ENCODE measurements at places on chromosomes 5 and 9. TPM values are rescaled to one million over a fixed set of nuclear protein-coding genes. Genes with fewer than 3 reads are reported as not detected.

Gene FAM219A
- 14.3 TPM for total RNA-seq

Gene PCDHGC5
- not detected for total RNA-seq

Gene ZNF354C
- 3.8 TPM for total RNA-seq

Gene XPA
- 23.2 TPM for total RNA-seq

Gene GAPVD1
- total RNA-seq = 65.0 TPM

Gene IFNB1
- not detected for total RNA-seq

Gene PRR7
- 30.4 TPM for total RNA-seq

GRCh38 chr9:121282277-121283079 is 14.5 kb downstream of the GSN start:
- no peaks in the 10 kb centered on the region for H3K4me1 ChIP-seq
- no peaks in the 10 kb centered on the region for H3K27me3 ChIP-seq
- H3K27ac ChIP-seq = no peak overlapping the region
- no peaks in the 10 kb centered on the region for H3K36me3 ChIP-seq

DNA sequence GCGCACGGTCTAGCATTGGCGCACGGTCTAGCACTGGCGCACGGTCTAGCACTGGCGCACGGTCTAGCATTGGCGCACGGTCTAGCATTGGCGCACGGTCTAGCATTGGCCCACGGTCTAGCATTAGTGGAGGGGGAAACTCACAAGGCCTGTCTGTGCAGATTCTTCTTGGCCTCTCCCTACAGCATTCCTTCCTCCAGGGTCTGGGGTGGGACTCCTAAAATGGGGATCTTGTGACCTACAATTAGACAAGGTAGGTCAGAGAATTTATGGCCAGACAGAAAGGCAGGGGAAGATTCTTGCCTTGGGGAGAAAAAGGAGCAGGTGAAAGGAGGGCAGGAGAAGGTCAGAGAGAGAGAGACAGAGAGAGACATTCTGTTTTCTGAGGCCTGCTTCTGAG is 5.4 kb upstream of the GBGT1 start:
- DNase-seq = no peak
- no peaks in the 10 kb centered on the region for H3K27me3 ChIP-seq
- no peaks in the 10 kb centered on the region for H3K4me1 ChIP-seq

DNA sequence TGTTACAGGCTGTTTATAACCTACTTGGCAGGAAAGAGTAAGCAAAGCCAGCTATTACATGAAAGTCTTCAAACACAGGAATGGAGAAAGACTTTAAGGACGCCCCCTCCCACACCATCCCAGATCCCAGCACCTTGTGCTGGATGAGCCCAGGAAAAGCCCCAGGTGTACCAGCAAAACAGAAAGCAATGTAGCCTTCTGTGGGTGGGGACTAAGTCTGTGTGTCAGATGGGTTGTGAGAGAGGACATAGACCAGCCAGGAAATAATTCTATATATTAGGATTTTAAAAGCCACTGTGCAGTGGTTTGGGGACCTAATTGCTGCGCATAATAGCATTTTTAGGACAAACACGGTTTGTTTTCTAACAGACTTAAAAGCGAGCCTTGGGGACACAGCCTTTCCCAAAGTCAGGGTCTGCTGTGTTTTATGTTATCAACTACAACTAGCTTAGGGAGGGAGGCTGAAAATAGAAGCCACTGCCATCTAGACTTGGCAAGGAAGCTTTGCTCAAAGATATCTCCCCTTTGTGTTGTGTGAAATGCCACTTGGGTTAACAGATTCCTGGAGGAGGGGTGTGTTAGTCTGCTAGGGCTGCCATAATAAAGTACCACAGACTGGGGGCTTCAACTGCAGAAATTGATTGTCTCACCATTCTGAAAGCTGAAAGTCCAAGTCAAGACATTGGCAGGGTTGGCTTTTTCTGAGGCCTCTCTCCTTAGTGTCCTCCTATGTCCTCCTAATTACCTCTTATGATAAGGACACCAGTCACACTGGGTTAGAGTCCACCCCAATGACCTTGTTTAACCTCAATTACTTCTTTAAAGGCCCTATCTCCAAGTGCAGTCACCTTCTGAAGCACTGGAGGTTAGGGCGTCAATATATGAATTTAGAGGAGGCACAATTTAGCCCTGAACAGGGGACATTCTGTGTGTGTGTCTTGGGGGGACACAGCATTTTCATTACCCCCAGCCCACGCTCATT is 17.2 kb upstream of the UBE2QL1 start:
- H3K27ac ChIP-seq = no peak overlapping the region
- no peaks in the 10 kb centered on the region for H3K27me3 ChIP-seq
- H3K4me1 ChIP-seq = no peaks in the 10 kb centered on the region

DNA sequence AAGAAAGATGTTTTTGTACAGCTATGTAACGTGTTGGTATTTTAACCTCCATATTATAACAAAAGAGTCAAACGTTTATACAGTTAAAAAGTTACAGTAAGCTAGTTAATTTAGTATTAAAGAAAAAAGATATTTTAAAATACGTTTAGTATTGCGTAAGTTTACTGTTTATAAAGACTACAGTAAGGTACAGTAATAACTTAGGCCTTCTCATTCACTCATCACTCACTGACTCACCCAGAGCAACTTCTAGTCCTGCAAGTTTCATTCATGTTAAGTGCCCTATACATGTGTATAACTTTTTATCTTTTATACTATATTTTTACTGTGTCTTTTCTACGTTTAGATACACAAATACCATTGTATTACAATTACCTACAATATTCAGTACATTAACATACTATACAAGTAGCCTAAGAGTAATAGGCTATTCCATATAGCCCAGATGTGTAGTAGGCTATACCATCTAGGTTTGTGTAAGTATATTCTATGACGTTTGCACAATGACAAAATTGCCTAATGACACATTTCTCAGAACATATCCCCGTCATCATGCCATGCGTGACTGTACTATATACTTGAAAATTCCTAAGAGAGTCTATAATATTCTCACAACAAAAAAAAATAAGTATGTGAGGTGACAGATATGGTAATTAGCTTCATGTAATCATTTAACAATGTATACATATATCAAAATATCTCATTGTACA is 33.8 kb downstream of the ERP44 start:
- no peak for DNase-seq
- no peaks in the 10 kb centered on the region for H3K36me3 ChIP-seq
- H3K27ac ChIP-seq = no peak overlapping the region
- H3K4me3 ChIP-seq = no peak overlapping the region

DNA sequence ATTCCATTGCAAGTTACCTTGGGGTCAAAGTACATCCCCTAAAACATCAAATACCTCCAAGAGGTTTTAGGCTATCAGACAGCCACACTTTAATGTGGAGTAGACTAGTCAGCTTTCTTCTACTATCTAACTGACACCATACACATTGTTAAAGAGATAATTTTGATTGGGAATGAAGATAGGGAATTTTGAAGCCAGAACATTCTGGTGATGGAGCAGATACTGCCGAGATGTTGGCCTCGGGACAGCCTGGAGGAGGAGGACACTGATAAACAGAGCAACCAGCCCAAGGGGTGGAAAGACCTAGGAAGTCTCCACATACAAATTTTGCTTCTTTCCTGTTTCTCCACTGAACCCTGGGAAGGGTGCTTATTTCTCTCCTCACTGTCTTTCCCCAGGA is 14.9 kb downstream of the TJP2 start:
- no peaks in the 10 kb centered on the region for H3K36me3 ChIP-seq
- H3K27me3 ChIP-seq = no peaks in the 10 kb centered on the region
- H3K4me3 ChIP-seq = no peak overlapping the region
- no peak for DNase-seq
- H3K27ac ChIP-seq = no peak overlapping the region

DNA sequence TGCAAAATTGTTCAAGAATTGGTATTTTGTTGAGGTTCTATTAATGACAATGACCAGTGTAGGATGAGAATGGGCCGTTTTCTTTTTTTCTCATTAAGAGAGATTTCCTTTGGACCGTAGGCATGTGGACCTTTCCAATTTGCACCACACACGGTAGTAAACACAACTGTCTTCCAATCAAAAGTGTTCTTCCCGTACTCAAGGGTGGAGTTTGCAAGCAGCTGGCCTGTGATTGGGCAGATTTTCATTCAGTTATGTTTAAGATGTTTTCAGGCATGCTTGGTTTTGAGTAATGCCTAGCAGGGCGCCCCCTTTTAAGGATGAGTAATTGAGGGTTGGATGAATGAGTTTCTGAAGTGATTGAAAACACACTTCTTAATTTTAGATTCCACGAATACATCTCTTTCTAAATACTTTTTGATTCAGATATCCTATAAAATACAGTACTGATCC is 2.5 kb downstream of the KDM3B start:
- no peak for DNase-seq
- H3K4me1 ChIP-seq = peaks cover 18% of the 10 kb centered on the region
- H3K27me3 ChIP-seq = no peaks in the 10 kb centered on the region
- H3K27ac ChIP-seq = peak overlapping the region; percentile 91
- no peaks in the 10 kb centered on the region for H3K36me3 ChIP-seq

DNA sequence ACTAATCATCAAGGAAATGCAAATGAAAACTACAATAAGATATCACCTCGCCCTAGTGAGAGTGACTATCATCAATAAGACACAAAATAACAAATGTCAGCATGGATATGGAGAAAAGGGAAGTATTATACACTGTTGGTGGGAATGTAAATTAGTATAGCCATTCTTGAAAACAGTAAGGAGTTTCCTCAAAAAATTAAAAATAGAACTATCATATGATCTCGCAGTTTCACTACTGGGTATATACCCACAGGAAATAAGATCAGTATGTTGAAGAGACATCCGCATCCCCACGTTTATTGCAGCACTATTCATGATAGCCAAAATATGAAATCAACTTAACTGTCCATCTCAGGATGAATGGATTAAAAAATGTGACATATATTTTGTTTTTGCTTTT is 31.6 kb upstream of the STK32A start:
- H3K4me3 ChIP-seq = no peak overlapping the region
- H3K36me3 ChIP-seq = no peaks in the 10 kb centered on the region
- H3K4me1 ChIP-seq = no peaks in the 10 kb centered on the region
- H3K27me3 ChIP-seq = no peaks in the 10 kb centered on the region
- no peak for DNase-seq

- no peak for DNase-seq
- H3K4me1 ChIP-seq = no peaks in the 10 kb centered on the region
- H3K4me3 ChIP-seq = no peak overlapping the region
- no peaks in the 10 kb centered on the region for H3K36me3 ChIP-seq
- no peaks in the 10 kb centered on the region for H3K27me3 ChIP-seq
Observed at GRCh38 chr5:7751874-7752273, 99.1 kb downstream of the CFAP90 start.

DNA sequence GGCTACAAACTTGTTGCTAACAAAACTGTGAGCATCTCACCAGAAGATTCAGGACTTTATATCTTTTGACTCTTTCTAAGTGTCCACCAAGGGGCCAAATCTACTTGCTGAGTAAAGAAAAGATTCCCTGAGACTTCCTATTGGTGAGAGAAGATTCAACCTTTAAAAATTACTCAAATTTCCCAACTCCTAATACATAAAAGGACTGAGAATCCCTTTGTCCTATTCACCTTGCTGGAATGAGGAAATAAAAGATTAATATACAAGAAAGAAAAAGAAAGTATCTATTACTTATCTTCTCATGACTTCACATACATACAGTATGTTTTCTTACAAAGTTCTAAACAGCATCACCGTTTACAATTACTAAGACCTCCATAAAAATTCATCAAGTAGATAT is 47.9 kb upstream of the MYOT start:
- no peaks in the 10 kb centered on the region for H3K36me3 ChIP-seq
- no peaks in the 10 kb centered on the region for H3K27me3 ChIP-seq
- no peak overlapping the region for H3K4me3 ChIP-seq
- H3K27ac ChIP-seq = no peak overlapping the region
- no peaks in the 10 kb centered on the region for H3K4me1 ChIP-seq

- H3K27me3 ChIP-seq = no peaks in the 10 kb centered on the region
- DNase-seq = no peak
- H3K27ac ChIP-seq = no peak overlapping the region
- H3K4me3 ChIP-seq = no peak overlapping the region
- H3K36me3 ChIP-seq = no peaks in the 10 kb centered on the region
- peaks cover 3% of the 10 kb centered on the region for H3K4me1 ChIP-seq
Observed at GRCh38 chr5:78367318-78367991, 7.0 kb downstream of the SCAMP1 start.

GRCh38 chr5:139760066-139761056 is 35.2 kb upstream of the PSD2 start:
- no peak for DNase-seq
- no peak overlapping the region for H3K4me3 ChIP-seq
- no peaks in the 10 kb centered on the region for H3K36me3 ChIP-seq
- H3K4me1 ChIP-seq = peaks cover 6% of the 10 kb centered on the region
- H3K27ac ChIP-seq = no peak overlapping the region

DNA sequence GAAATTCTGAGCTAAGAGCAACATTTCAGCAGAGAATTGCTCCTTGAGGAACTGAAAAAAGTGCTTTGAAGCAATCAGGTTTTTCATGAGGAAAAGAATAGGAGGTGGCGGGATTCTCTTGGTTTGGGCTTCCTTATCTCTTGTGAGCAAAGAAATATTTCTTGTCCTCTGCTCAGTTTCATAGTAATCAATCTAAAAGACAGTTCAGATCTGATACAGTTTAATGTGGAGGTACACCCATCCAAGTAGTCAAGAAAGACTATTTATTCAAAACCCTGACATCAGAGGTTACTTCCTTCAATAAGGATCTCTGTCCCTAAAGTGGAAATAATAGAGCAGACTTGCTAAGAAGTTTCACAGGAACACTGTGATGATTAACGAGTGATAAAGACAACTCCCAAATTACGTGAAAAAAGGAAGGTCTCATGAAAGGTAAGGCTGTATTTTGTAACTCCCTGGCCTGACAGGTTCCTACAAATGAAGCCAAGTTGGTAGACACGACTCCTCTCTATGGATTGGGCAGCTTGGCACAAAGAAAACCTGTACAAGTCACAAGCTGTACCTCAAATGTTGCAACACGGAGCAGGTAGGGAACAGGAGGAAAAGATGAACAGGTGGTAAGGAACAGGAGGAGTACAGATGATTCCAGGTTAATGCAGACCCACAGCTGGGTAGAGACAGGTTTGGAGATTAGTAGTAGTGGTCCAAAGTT is 94.1 kb downstream of the SUSD1 start:
- H3K4me3 ChIP-seq = no peak overlapping the region
- no peak for DNase-seq
- H3K36me3 ChIP-seq = no peaks in the 10 kb centered on the region
- no peaks in the 10 kb centered on the region for H3K4me1 ChIP-seq
- no peak overlapping the region for H3K27ac ChIP-seq

GRCh38 chr5:175690025-175690424 is 32.2 kb downstream of the HRH2 start:
- no peak overlapping the region for H3K4me3 ChIP-seq
- no peaks in the 10 kb centered on the region for H3K36me3 ChIP-seq
- H3K4me1 ChIP-seq = peaks cover 18% of the 10 kb centered on the region
- H3K27ac ChIP-seq = no peak overlapping the region
- DNase-seq = no peak

- no peaks in the 10 kb centered on the region for H3K27me3 ChIP-seq
- peaks cover 11% of the 10 kb centered on the region for H3K36me3 ChIP-seq
- no peak for DNase-seq
- no peak overlapping the region for H3K4me3 ChIP-seq
- no peak overlapping the region for H3K27ac ChIP-seq
Observed at GRCh38 chr9:19411316-19411715, 2.5 kb downstream of the ACER2 start.

Data from naive thymus-derived CD4-positive, alpha-beta T cell (primary cell).